ENCODE measurements at places on chromosomes 11 and 22. TPM values are rescaled to one million over a fixed set of nuclear protein-coding genes. Genes with fewer than 3 reads are reported as not detected.

The RTL10 gene
- total RNA-seq = 6.9 TPM

The MAML2 gene
- 8.0 TPM for total RNA-seq

The TSPAN32 gene
- 1.1 TPM for total RNA-seq

The SIK2 gene
- 24.7 TPM for total RNA-seq

The HARBI1 gene
- 5.8 TPM for total RNA-seq

The KRTAP5-8 gene
- total RNA-seq = not detected

The CCDC81 gene
- total RNA-seq = 1.2 TPM

The OVCH2 gene
- not detected for total RNA-seq

The PRDM10 gene
- 10.6 TPM for total RNA-seq

The OR5P2 gene
- total RNA-seq = not detected

The SELENOO gene
- 24.2 TPM for total RNA-seq

The CDC45 gene
- total RNA-seq = 10.0 TPM

The RPLP2 gene
- 226 TPM for total RNA-seq

The GNAZ gene
- total RNA-seq = 2.4 TPM

The TPBGL gene
- 0.33 TPM for total RNA-seq

The EMID1 gene
- total RNA-seq = 0.31 TPM

The SLC22A25 gene
- total RNA-seq = not detected

The NRGN gene
- 1.4 TPM for total RNA-seq

The OR51I1 gene
- 0.34 TPM for total RNA-seq

The ELFN2 gene
- total RNA-seq = not detected

The KIRREL3 gene
- total RNA-seq = not detected

The MPEG1 gene
- not detected for total RNA-seq

The ZBTB16 gene
- 0.31 TPM for total RNA-seq

The MUC5B gene
- 1.0 TPM for total RNA-seq
